ENCODE measurements at places on chromosomes 13 and 19. TPM values are rescaled to one million over a fixed set of nuclear protein-coding genes. Genes with fewer than 3 reads are reported as not detected.

The LONP1 gene
- polyA plus RNA-seq, result 71.5 TPM

The TTC9B gene
- polyA plus RNA-seq, result not detected

The SYCN gene
- polyA plus RNA-seq, result not detected

DNA sequence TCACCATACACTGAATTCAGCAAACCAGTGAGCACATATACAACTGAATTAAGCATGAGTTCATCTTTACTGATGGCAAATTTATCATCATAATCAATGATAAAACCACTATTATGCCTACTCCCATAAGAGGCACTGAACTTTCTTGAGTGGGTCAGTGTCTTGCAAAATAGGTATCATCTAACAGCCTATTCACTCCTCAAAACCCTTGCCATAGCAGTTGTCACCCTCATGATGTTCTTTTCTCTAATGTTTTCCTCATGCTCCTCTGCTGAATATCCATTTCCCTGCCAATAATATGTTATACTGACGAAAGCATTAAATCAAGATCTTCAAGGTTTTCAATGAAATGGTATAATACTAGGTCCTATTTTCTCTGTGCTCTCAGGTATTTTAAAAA, 5.6 kb downstream of the ARGLU1 start:
- DNase-seq, result no peak

DNA sequence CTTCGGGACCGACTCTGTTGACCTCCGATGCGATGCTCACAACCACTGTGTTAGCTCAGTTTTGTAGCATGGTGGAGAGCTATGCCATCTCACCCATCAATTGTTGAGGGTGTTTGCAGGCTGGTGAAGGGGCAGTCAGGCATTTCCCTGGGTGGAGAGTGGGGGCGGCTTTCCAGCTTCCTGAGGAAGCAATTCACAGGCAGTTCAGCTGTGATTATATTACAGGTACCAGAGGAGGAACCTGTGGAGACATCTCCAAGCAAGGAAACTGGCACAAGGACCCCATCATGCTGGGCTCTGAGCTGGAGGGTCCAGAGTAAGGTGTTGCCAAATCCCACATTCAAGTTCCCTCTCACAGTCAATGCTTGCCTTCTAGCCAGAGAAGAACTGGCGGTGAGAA, 166.0 kb upstream of the ZNF536 start:
- DNase-seq, result no peak

The SPACA4 gene
- not detected for polyA plus RNA-seq

DNA sequence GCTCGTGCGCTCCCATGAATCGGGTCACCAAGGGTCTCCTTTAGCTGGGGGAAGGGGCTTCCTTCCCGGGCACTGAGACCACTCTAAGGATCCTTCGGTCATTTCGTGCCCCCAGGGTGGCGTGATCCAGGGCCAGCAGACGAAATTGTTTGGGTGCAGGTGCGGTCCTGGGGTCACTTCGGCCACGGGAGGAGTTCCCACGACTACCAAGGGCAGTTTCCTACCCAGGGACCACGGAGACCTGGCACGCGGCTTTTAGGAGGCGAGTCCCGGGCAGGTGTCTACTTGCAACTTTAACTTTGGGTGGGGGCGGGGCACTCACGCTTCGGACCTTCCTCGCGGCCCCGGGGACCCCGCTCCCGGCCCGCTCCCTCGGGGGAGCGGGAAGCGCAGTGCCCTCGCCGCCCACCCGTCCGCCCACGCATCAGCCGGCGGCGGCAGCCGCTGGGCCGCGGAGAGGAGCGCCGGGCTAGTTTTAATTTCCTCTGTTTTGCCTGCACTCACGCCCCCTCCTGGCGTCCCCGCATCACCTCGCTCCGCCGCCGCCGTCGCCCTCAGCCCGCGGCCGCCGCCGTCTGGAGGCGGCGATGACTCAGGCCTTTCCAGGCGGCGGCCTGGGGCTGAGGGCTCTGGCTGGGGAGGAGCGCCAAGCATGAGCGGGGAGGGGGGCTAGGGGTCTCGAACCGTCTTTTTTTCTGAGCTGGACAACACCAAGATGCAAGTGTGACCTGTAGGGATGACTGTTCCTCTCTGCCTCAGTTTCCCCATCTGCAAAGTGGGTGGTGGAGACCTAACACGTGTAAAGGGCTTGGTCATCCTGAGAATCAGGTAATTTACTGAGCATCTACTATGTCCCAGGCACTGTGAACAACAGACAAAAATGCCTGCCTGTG, 21.8 kb downstream of the OLFM2 start:
- peak; percentile 87 for DNase-seq

DNA sequence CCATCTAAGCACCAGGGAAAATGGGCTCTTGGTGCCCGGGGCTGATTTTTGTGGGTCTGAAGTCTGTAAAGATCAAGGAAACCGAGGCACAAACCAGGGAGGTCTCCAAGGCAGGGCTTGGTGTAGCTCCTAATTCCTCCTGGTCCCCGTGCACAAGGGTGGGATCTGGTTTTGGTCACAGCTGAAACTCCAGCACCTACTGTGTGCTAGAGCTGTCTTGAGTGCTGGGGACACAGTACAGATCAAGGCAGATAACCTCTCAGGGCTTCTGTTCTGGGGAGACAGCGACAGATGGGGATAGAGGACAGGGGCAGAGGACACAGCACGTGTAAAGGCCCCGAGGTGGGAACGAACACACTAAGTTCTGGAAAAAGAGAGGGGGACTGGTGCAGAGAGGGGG, 37.4 kb downstream of the PTPRS start:
- DNase-seq, result no peak

The PNMA8B gene
- polyA plus RNA-seq, result 0.67 TPM

The IGSF23 gene
- not detected for polyA plus RNA-seq

The OR4F17 gene
- polyA plus RNA-seq, result not detected

DNA sequence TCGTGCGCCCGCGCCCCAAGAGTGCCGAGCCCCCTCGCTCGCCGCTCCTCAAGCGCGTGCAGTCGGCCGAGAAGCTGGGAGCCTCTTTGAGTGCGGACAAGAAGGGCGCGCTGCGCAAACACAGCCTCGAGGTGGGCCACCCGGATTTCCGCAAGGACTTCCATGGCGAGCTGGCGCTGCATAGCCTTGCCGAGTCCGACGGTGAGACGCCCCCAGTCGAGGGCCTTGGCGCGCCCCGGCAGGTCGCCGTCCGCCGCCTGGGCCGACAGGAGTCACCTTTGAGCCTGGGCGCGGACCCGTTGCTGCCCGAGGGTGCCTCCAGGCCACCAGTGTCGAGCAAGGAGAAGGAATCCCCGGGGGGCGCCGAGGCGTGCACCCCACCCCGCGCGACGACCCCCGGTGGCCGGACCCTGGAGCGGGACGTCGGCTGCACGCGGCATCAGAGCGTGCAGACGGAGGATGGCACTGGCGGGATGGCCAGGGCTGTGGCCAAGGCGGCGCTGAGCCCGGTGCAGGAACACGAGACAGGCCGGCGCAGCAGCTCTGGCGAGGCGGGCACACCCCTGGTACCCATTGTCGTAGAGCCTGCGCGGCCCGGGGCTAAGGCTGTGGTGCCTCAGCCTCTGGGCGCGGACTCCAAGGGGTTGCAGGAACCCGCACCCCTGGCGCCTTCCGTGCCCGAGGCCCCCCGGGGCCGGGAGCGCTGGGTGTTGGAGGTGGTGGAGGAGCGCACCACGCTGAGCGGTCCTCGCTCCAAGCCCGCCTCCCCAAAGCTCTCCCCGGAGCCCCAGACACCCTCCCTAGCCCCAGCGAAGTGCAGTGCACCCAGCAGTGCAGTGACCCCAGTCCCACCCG, 7.1 kb downstream of the DNASE2 start:
- DNase-seq, result no peak

GRCh38 chr19:8577247-8577646, at the start of gene MYO1F:
TSS of gene MYO1F (minus strand) at chr19:8577442. CDS start at chr19:8577309, 133 bp downstream.
- peak; percentile 82 for DNase-seq

DNA sequence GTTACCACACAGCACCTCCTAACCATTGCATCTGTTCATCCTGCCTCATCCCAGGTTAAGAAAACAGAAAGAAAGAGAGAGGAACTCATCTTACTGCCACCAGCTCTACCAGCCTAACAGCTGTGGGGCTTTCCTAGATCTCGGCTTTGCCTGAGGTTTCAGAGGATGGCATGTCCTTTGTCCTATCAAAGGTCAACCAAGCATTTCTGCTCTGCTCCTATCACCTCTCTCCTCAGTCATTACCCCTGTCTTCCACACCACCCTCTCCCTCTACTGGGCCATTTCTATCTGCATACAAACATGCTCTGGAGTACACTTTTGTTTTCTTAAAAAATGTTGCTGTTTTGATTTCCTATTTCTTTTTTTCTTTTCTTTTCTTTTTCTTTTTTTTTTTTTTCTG, 393.3 kb downstream of the IRS2 start:
- DNase-seq, result no peak

DNA sequence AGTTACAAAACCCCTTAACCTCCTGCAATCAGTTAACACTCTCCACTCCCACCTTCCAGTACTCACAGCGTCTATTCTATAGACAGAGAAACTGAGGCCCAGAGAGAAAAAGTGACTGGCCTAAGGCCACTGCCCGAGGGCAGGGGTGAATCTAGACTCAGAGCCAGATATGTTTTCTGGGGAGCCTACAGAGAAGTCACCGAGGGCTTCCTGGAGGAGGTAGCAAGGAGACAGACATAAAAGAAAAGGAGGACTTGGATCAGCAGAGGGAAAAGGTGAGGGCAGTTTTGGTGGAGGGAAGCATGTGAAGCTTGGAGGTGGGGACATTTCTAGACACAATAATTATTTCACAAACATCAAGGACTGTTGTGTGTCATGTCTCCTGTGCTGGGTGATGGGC, 1.6 kb upstream of the COMP start:
- no peak for DNase-seq

The SBK2 gene
- polyA plus RNA-seq, result not detected

DNA sequence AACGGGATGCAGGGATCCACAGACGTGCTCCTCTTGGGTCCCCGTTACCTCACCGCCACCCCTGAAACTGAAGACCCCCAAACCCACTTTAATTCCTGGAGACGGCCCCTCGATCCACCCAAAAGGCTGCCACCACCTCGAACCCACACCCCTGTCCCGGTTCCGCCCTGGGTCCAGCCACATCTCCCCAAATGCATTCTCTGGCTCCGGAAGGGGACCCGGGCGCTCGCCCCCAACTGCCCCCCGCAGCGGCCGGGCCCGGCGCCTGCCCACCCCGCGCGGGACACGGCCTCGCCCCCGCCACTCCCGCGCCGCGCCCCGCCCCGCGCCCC, 219 bp upstream of the FSTL3 start:
- DNase-seq, result no peak

DNA sequence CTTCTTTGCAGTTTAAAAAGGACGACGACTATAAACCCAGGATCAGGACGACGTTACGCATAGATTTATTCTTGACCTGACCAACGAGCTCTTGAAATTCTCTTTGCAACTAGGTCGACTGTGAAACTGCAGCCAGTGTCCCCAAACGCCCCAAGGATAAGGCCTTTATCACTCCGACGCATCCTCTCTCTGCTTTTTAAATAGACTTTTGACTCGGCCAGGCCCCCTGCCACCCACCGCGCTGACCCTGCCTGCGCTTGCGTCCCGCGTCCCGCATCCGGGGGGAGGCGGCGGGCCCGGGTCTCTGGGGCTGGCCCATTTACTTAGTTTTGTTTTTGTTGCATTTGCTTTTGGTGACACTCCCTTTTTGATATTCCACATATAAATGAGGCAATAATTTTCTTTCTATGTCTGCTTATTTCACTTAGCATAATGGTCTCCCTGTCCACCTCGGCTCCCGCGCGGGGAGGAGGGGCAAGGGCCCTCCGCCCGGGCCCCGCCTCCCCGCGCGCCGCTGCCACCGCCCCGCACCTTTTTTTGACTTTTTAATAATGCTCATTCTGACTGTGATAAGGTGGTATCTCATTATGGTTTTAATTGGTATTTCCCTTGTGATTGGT, 17.4 kb downstream of the RB1 start:
- peak; percentile 70 for DNase-seq

GRCh38 chr13:35552172-35552844, 75.8 kb upstream of the MAB21L1 start:
- DNase-seq, result no peak

DNA sequence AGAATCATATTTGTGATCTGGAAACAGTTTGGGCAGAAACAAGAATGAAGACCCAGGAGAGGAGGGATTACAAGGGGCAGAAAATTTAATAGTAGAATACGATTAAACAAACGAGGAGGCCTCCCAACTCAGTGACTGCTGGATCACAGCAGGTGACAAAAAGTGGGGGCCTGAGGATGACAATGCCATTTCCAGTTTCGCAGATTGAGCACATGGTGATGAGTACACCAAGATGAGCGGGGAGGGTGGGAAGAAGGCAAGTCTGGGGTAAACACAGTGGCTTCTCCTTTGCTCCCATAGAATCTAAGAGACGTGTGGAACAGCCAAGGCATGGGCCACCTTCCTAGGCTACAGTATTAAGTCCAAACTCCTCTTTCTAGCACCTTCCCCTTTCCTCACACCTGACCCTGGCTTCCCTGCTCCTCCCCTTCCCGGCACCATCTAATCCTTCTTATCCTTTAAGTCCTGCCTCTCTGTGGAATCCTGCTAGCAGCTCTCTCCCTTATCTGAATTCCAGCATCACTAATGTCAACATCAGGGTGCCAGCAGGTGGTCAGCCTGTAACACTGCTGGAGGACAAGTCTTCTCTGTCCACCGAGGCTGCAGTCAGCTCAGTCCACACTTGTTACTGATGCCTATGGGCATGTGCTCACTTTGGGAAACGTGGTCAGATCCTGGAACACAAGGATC, 13.5 kb downstream of the ATP7B start:
- DNase-seq, result no peak

- peak; percentile 84 for DNase-seq
These were observed 19.1 kb upstream of the SCEL start for GRCh38 chr13:77516342-77516789.

GRCh38 chr13:50340551-50341287, 325.5 kb downstream of the KCNRG start:
- DNase-seq, result no peak

DNA sequence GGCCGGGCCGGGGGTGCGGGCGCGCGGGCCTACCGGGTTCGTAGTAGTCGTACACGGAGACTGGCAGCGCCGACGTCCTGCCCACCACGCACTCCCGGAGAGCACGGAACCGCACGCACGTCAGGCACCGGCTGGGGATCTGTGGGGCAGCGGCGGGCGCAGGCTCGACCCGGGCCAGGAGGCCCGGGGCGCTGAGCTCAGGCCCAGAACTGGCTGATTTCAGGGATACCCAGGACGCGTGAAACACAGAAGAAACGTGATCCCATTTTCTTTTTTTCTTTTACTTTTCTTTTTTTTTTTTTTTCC, 9.0 kb downstream of the F2RL3 start:
- DNase-seq, result no peak

The TPTE2 gene
- not detected for polyA plus RNA-seq

DNA sequence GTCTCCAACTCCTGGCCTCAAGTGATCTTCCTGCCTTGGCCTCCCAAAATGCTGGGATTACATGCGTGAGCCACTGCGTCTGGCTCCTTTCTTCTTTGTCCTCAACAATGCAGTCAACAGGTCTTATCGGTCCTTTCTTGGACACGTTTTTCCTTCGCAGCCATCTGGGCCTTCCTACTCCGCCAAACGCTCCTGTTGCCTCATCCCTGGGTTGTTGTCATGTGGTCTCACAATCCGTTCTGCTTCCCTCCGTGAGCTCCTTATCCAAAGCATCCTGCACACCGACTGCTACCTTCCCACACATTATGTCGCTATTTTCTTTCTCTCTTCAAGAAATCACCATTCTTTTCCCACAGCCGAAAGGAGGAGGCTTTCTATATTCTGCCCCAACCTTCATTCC, 306.8 kb downstream of the DCLK1 start:
- DNase-seq, result no peak

All from kidney (tissue), 22 donors.